H1 (cell line): ENCODE measurements at places on chromosomes 13 and 19. TPM values are rescaled to one million over a fixed set of nuclear protein-coding genes. Genes with fewer than 3 reads are reported as not detected.

DNA sequence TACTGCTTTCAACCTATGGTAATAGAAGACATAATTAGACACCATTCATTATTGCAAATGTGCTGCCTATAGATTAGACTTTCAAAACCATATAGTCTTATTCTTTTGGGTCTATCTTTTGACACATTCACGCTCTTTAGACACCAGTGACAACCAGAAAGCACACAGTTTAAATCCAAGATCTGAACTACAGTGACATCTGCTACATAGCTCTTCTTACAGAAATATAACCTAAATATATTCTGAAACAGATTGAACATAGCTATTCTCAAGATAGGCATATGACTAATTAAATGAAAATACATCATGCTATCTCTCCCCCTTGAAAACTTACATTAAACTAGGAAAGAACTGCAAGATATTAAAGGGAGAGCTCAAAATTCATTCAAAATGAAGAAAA, 514.2 kb upstream of the SLITRK6 start:
- no peak overlapping the region for H3K4me3 ChIP-seq
- DNase-seq: no peak
- no peaks in the 10 kb centered on the region for H3K4me1 ChIP-seq
- no peaks in the 10 kb centered on the region for H3K27me3 ChIP-seq

GRCh38 chr19:48469289-48469881, at the start of gene CYTH2:
Gene CYTH2 (plus strand): TSS chr19:48469369. CDS start chr19:48469508, 139 bp downstream.
- no peaks in the 10 kb centered on the region for H3K27me3 ChIP-seq
- H3K27ac ChIP-seq: peak within 1 kb of the TSS; percentile 90
- DNase-seq: peak; percentile 91
- peaks cover 37% of the 10 kb centered on the region for H3K36me3 ChIP-seq

GRCh38 chr19:51607920-51608562, 22.2 kb downstream of the SIGLEC5 start:
- no peak overlapping the region for H3K4me3 ChIP-seq
- no peaks in the 10 kb centered on the region for H3K27me3 ChIP-seq
- DNase-seq: peak; percentile 91
- H3K27ac ChIP-seq: no peak overlapping the region
- no peaks in the 10 kb centered on the region for H3K4me1 ChIP-seq

DNA sequence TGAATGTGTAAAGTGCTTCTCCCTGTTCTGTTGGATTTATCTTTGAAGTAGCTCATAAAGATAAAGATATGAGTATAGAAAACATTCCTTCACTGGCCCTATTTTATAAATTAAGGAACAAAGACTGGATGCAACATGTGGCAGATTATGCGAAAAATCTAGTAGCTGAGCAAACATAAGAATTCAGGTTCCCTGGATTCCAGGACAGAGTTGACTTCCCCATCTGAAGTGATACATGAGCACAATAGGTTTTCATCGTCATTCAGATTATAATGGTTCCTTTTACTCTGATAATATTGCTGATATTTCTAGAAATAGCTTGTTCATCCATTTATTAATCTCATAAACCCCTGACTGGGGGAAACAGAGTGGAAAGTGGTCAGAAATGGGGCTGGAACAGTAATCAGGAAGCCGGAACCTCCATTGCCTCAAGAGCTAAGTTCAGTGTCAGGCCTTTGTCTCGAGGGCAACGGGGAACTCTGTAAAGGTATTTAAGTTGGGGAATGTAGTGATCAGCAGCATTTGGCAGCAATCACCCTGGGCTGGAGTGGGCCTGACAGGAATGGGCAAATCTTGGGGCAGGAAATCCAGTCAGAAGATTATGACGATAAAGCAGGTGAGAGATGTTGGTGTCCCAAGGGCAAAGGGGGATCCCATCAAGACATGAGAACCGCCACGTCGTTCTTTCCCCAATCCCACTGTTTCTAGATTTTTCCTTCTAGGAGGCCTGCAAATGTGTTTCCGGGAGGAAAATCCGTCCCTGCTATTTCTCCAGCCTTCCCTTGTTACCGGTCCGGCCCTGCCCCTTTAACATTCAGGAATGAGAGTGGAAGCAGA, 232.5 kb upstream of the SERP2 start:
- H3K4me3 ChIP-seq: peak overlapping the region; percentile 81
- H3K27me3 ChIP-seq: no peaks in the 10 kb centered on the region
- DNase-seq: no peak
- peak overlapping the region; percentile 91 for H3K27ac ChIP-seq
- H3K4me1 ChIP-seq: peaks cover 4% of the 10 kb centered on the region; the same call in 1 of the 2 replicates

DNA sequence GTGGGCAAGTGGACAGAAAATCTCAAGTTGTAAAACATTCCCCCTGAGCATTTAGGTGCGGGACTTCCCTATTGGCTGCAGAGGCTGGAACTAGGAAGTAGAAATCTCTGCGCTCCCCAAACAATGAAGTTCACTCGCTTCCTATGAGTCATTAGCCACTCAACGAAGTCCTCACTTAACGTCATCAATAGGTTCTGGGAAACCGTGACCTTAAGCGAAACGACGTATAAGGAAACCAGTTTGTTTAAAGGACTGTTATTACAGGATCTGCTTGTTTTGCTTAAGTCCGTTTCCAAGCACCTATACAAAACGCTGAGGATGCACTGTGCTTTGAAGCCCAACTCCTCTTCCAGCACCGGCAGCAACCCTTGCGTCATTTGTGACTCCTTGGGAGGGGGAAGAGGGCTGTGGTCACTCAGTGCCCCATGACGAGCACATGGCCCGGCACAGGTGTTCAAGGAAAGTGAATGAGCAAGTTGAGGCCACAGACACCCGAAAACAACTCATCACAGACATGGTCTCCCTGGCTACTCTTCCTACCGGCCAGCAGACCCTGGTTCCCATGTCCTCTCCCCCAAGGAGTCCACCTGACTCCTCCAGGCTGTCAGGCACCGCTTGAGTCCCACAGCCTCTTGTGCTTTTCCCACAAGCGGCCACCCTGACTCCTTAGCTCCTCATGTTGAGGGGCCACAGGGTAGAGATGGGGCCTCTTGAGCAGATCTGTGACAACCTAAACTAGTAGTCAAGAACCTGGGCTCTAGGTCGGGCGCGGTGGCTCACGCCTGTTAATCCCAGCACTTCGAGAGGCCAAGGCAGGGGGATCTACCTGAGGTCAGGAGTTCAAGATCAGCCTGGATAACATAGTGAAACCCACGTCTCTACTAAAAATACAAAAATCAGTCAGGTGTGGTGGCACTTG, 4.8 kb downstream of the RPS16 start:
- no peaks in the 10 kb centered on the region for H3K27me3 ChIP-seq
- DNase-seq: peak; percentile 60
- peaks cover 11% of the 10 kb centered on the region for H3K4me1 ChIP-seq
- no peak overlapping the region for H3K4me3 ChIP-seq

DNA sequence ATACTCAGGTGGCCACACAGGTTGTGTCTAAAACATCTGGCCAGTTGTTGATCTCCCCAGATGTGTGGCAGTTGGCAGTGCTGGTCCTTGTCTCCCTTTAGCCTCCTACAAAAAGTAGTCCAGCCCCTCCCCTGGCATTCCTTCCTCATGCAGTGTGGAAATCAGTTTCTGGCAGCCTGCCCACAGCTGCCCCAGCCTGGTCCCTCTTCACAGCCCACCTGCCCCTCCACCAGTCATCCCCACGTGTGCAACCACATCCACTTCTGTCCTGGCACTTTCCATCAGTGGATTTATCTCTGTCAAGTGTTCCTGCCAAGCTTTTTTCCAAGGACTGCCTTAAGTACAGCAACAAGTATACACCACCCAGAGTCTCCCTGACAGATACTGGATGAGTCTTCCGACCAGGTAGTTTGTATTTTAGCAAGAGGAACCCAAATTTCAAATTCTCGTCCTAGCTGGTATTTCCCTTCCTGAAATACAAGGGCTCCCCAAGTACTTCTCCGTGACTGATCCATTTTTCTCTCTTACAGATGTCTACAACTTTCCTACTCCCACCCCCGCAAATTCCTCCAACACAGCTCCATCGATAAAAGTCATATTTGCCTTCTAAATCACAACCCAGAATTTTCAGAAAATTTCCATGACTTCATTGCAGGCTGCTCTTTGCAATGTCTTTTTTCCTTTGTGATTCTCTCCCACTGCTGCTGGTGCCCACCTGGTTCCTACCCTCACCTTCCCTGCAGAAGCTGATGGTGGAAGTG, 313.5 kb downstream of the FOXO1 start:
- H3K27me3 ChIP-seq: no peaks in the 10 kb centered on the region; the same call in 1 of the 2 replicates
- H3K4me3 ChIP-seq: no peak overlapping the region
- DNase-seq: no peak
- no peak overlapping the region for H3K27ac ChIP-seq

Gene MEX3D
- total RNA-seq: 78.8 and 83.4 TPM in 2 replicates

Gene PINLYP
- total RNA-seq: 7.5 and 9.2 TPM in 2 replicates

Gene NEK5
- 0.27 and 0.35 TPM in 2 replicates for total RNA-seq

Gene SNRNP70
- 231 and 244 TPM in 2 replicates for total RNA-seq

Gene C1QTNF9B
- not detected in 2 replicates for total RNA-seq
